Activated T-helper 1 cell treated with anti-CD3 and anti-CD28 coated beads, Interleukin-12 subunit alpha, Interleukin-12 subunit beta, Interleukin-2, Interleukin-4 antibody, amounts not matched to agents 30 ng/mL and 10 ng/mL and 1 ng/mL, durations not matched to agents 14 hours and 24 hours and 36 hours (primary cell): ENCODE measurements at places on chromosomes 13 and 19. TPM values are rescaled to one million over a fixed set of nuclear protein-coding genes. Genes with fewer than 3 reads are reported as not detected.

ZNF761 gene
- total RNA-seq = 9.9 and 12.3 TPM in 2 replicates

ZNF607 gene
- 1.9 and 2.4 TPM in 2 replicates for total RNA-seq

CAPN12 gene
- total RNA-seq = 1.1 and 2.5 TPM in 2 replicates

ZNF20 gene
- total RNA-seq = 2.8 and 3.5 TPM in 2 replicates

TMEM255B gene
- total RNA-seq = 2.2 and 2.6 TPM in 2 replicates

TYROBP gene
- not detected in 2 replicates for total RNA-seq

KIR3DL1 gene
- not detected in 2 replicates for total RNA-seq

ZNF763 gene
- total RNA-seq = 0.49 and 1.1 TPM in 2 replicates

AZU1 gene
- total RNA-seq = not detected in 2 replicates

ZNF614 gene
- 11.2 and 11.3 TPM in 2 replicates for total RNA-seq

TMEM91 gene
- 2.8 and 2.9 TPM in 2 replicates for total RNA-seq

GAPDHS gene
- total RNA-seq = not detected in 2 replicates

TLE2 gene
- 0.78 and 1.1 TPM in 2 replicates for total RNA-seq

SERPINE3 gene
- not detected in 2 replicates for total RNA-seq

LRRC8E gene
- not detected in 2 replicates for total RNA-seq

SETDB2 gene
- 13.0 and 14.6 TPM in 2 replicates for total RNA-seq

FFAR2 gene
- not detected in 2 replicates for total RNA-seq

VSTM2B gene
- not detected in 2 replicates for total RNA-seq

PRKCG gene
- total RNA-seq = not detected in 2 replicates

NLRP9 gene
- not detected in 2 replicates for total RNA-seq

ZNF563 gene
- total RNA-seq = 1.4 and 2.5 TPM in 2 replicates

FEM1A gene
- 23.8 and 24.8 TPM in 2 replicates for total RNA-seq

RAB3A gene
- total RNA-seq = 7.2 and 11.0 TPM in 2 replicates

VSIG10L gene
- 5.6 and 6.0 TPM in 2 replicates for total RNA-seq
